Right hindlimb (tissue), 1 donor: ENCODE measurements at places on chromosomes 12 and 14.

DNA sequence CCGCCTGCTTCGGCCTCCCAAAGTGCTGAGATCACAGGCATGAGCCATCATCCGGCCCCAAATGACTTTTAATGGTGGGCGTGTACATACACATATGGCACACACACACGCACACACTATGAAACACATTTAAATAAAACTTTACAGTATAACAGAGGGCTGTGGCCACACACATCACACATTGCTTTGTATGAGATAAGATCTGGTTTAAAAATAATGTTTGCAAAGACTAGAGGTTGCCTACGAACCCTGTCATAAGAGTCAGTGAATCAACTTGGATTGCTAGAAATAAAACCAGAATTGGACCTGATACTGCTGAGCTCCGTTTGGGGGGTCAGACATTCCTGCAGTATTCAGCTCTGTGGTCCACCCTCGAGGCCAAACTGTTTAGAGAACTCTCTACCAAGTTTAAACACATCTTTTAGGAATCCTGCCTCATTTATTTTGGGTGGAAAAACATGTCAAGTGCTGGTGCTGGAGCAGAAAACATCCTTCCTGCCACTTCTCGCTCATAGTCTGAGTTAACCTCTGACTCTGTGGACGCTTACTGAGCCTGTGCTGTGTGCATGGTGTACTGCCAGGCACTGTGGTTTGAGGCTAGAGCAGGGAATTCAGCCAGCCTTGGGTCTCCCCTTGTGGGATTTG, 47.8 kb upstream of the EML1 start:
- no peak for DNase-seq

DNA sequence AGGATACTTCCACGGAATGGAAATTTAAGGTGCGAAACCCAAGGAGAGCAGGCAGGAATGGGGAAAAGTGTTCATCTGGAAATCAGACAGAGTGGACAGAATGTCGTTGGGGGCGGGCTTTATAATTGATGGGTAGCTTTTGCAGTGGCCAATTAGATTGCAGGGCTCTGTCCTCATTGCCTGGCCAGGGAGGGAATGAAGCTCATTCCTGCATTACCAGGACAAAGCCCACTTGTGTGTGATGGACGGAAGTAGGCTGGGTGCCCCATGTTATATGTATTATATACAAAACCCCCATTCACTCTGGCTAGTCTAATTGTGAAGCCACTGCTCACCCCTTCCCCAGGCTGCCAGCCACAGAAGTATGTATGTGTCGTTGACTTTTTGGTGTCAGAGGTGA, 23.6 kb downstream of the ZNF664 start:
- no peak for DNase-seq

DNA sequence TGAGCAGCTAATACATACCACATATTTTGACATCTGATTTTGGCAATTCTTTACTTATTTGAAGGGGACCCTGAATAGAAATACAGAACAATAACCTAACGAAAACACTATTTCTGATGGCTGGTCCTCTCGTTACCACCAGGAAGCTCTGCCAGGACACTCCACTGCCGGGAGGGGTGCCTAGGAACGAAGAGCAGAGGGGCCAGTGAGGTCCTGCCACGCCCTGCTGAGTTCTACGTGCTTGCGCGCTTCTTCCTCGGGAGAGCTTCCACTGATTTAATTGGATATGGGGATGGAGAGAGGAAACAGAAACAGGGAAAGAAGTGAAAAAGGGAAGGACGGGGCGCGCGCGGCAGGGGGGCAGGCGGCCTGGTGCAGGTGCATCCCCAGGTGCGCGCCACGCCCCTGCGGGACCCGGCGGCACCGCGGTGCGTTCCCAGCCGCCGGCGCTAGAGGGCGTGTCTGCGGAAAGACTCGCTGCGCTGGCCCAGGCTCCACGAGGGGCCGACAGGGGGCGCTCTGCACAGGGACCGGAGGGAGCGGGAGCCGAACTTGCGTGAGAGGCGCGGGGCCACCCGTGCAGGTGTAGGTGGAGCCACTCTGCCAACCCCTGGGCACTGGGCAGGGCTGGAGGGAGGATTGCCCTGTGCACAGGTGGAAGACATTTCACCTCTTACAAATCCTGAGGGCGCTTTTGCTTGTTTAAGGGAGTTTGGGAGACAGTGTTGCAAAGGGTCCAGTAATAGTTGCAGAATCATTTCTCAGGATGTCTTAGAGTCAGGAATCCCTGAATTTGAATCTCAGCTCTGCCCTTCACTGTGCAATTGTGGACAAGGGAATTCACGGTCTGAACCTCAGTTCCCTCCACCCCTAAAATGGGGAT, 986.3 kb upstream of the TMEM132C start:
- peak; percentile 31 for DNase-seq

- DNase-seq = no peak
These were observed 7.6 kb downstream of the KRAS start for GRCh38 chr12:25242981-25243679.

- DNase-seq = no peak
These were observed 13.3 kb downstream of the DNM1L start for GRCh38 chr12:32692358-32692757.

GRCh38 chr12:3732901-3733300, 20.0 kb downstream of the CRACR2A start:
- no peak for DNase-seq

GRCh38 chr14:19947413-19948090, 16.8 kb downstream of the OR4K1 start:
- DNase-seq = no peak

DNA sequence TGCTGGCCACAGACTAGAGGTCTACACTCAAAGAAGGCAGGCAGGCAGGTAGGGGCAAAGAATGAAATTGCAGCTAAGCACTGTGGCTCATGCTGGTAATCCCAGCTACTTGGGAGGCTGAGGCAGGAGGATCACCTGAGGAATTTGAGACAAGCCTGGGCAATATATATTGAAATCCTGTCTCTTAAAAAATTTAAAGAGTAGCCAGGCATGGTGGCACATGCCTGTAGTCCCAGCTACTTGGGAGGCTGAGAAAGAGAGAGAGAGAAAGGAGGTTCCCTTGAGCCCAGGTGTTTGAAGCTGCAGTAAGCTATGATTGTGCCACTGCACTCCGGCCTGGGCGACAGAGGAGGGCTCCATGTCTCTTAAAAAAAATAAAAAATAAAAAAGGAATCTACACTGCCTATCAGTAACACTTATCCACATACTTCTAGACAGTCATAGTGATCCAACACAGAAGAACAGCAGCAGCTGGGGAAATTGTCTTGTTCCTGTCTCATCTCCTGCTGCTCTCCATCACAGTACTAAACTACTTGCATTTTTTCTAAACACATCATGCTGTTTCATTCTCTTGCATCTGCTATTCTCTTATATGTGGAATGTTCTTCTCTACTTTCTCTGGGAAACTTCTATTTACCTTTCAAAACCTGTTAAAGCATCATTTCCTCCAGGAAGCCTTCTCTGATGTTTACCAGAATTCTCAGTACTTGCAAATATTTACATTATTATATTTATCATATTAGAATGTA, 57.2 kb downstream of the ATF7 start:
- DNase-seq = no peak

DNA sequence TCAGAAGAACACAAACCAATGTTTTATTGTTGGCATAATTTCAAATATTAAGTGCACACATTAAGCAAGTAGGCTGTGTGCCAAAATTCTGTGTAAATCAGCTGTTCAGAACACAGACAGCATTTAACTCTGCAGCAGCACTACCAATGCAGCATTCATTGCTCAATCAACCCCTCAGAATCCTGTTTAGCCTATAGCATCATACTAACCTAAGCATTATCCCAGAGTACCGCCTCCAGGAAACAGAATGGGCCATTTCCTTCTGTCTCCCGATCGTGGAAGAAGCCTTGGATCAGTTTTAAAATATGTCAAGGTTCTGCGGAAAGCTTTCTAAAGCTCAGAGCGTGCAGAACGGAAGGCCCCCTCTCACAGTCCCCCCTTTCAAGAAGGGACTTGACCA, 3.3 kb downstream of the IL26 start:
- DNase-seq = no peak

- DNase-seq = peak; percentile 74
These were observed at the start of gene WSCD2 for GRCh38 chr12:108129017-108129812. WSCD2 (plus strand) TSS chr12:108129288; CDS start chr12:108195833, 66,545 bp downstream.

- peak; percentile 95 for DNase-seq
These were observed 57.7 kb downstream of the HMGA2 start for GRCh38 chr12:65881965-65882413.

DNA sequence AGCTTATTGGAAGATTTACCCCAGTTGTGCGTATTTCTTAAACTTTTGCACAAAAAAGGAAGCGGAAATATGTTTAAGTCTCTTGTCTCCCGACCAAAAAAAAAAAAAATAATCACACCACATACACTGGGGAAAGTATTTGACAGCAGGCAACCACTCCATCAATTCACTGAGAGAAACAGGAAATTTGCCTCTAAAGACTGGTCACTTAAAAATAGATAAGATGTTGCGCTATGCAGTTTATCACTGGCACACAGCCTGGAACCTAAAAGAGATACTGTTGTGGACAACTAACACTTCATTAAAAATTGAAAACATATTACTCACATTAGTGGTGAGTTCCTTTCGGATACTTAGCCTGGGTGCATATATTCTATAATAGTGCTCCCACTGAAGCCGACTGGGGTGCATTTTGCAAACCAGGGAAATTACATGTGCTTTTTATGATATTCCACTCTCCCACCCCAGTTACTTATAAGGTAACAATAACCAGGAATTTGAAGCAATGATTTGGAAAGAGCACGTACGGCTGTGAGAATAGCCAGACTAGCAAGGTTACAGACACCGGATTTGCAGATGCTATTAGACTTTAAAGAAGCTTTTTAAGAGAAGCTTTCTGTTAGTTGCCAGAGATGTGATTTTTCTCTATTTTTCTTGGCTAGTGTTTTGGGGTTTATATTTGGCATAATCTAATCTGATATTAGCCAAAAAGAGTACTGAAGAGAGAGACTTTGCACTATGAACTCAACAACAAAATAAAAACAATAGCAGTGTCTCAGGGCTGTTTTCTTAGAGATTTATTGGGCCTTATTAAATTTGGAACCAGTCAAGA, 311.5 kb downstream of the NOVA1 start:
- peak; percentile 23 for DNase-seq

DNA sequence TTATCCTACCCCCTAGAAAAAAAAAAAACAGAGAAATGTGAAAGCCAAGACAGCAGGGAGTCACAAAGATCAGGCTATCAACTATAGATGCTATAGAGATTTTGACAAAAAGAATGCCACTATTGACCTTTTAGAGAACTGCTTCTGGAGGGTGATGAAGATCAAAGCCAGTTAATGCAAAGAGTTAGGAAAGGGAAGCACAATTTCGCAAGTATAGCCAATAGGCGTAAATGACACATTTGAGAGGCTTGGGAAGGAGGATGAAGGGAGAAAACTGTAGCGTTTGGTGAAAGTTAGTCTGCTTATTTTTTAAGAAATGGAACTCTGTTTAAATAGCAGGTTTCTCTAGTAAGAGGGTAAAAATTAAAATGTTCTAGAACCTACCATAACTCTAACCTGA, 190.7 kb downstream of the DUSP6 start:
- no peak for DNase-seq

DNA sequence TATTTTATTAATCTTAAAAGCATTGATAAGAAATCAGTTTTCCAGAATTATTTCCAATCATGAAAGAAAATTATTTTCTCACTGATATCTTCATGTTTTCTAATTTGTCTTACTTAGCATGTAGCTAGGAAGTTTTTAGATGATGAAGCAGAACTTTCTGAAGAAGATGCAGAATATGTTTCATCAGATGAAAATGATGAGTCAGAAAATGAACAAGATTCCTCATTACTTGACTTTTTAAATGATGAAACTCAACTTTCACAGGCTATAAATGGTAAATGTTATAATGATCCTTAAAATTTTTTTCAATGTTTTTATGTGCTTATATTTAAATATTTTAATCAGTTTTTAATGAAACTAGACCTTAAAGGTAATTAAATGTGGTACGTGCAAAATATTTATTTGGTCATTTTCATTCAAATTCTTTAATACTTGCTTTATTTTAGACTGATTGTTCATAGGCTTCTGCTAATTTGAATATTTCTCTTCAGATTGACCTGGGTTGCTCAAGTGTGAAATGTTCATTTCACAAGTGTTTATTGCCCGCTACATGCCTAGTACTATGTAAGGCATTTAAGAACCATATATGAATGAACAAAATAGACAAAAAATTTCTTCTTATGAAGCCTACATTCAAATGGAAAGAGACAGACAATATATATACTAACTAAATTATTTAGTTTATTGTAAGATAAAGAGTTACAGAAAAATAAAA, 49.5 kb downstream of the FANCM start:
- no peak for DNase-seq

DNA sequence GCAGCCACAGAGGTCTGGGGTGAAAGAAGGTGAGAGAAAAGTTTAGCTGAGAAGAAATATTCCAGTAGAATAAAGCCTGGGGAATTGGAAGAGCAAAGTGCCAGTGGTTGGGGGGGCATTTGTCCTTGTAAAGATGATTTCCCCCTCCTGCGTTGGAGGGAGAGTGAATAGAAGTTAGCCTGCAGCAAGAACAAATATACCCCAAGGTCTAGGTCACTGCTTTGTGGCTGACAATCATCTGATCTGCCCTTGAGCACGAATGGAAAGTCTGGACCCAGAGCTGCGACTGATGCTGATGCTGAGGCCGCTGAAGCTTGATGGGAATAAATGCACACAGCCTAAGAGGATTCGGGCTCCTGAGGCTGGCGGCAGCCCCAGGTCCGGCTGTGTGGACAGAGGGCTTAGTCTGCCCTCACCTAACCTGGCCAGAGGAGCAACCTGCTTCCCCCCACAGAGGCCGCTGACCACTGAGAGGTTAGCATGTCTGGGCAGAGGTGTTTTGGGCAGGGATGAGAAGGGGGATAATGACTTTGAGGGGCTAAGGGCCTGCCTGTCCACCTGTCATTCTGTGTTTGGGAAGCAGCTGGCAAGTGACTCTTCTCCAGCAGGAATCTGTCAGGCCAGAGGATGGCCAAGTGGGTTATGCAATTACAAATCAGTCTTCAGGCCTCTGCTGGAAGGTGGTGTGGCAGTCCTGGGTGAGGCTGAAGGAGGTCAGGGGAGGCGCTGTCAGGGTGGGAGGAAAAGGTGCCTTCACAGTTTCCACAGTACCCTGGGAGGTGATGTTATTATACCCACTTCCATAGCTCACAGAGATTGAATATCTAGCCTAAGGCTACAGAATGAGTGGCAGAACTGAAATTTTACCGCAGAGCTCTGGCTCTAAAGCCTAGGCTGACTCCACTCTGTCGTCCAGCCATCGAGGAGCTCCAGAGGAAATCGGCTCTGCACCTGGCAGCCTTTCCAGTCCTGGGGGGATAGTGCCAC, 11.7 kb downstream of the TUBA1C start:
- no peak for DNase-seq

GRCh38 chr14:92668276-92668973, 80.0 kb downstream of the LGMN start:
- no peak for DNase-seq

- DNase-seq = no peak
These were observed 12.6 kb upstream of the NDUFA12 start for GRCh38 chr12:95016120-95016519.

GRCh38 chr12:22615963-22616501, 8.9 kb upstream of the ETNK1 start:
- DNase-seq = no peak
